Smooth muscle cell of the pulmonary artery (primary cell): ENCODE measurements at places on chromosomes 1 and 21. TPM values are rescaled to one million over a fixed set of nuclear protein-coding genes. Genes with fewer than 3 reads are reported as not detected.

Gene TESK2
- total RNA-seq, result 1.3 and 4.9 TPM in 2 replicates

Gene OR2T2
- not detected in 2 replicates for total RNA-seq

Gene GSTM2
- total RNA-seq, result 26.5 and 27.1 TPM in 2 replicates

Gene KLF17
- 0.13 TPM in 2 replicates for total RNA-seq

Gene KTI12
- 10.1 and 11.9 TPM in 2 replicates for total RNA-seq

Gene KIAA1614
- 6.9 and 8.8 TPM in 2 replicates for total RNA-seq

Gene CELF3
- not detected in 2 replicates for total RNA-seq

Gene MCOLN2
- 0.85 and 1.3 TPM in 2 replicates for total RNA-seq

Gene ETNK2
- total RNA-seq, result 0.78 and 1.5 TPM in 2 replicates

Gene PTGFR
- 3.3 and 28.9 TPM in 2 replicates for total RNA-seq

Gene SPATA45
- total RNA-seq, result not detected in 2 replicates

Gene TMEM61
- total RNA-seq, result not detected in 2 replicates

Gene TMEM201
- 4.2 and 7.3 TPM in 2 replicates for total RNA-seq

Gene DNAI4
- 6.9 and 8.1 TPM in 2 replicates for total RNA-seq

Gene ISG15
- 33.9 and 46.0 TPM in 2 replicates for total RNA-seq

Gene USP1
- total RNA-seq, result 12.6 and 16.0 TPM in 2 replicates

Gene CYP2J2
- 0.07 TPM in 1 of 2 replicates, not detected in the other for total RNA-seq

Gene KRTAP19-3
- not detected in 2 replicates for total RNA-seq

Gene KIF14
- 1.3 and 3.5 TPM in 2 replicates for total RNA-seq

Gene CNKSR1
- 0.07 and 0.69 TPM in 2 replicates for total RNA-seq

Gene ATP1A2
- total RNA-seq, result 1.5 TPM in 2 replicates

Gene CCDC181
- 0.53 and 0.85 TPM in 2 replicates for total RNA-seq

Gene SNAPIN
- total RNA-seq, result 41.0 and 47.6 TPM in 2 replicates

Gene VANGL1
- total RNA-seq, result 8.7 and 9.6 TPM in 2 replicates

Gene MRAP
- 0.13 TPM in 1 of 2 replicates, not detected in the other for total RNA-seq

Gene OLFML3
- 24.8 and 36.4 TPM in 2 replicates for total RNA-seq

Gene MYOG
- total RNA-seq, result not detected in 2 replicates

Gene PRR9
- 0.23 TPM in 1 of 2 replicates, not detected in the other for total RNA-seq

Gene ATP8B2
- total RNA-seq, result 195 and 234 TPM in 2 replicates

Gene MRPS14
- total RNA-seq, result 16.4 and 23.7 TPM in 2 replicates

Gene ELF3
- 0.20 and 2.2 TPM in 2 replicates for total RNA-seq

Gene PLA2G2C
- not detected in 2 replicates for total RNA-seq

Gene NPHS2
- not detected in 2 replicates for total RNA-seq

Gene ATP13A2
- total RNA-seq, result 38.5 and 66.8 TPM in 2 replicates

Gene ZNF593OS
- not detected in 2 replicates for total RNA-seq

Gene SHISAL2A
- total RNA-seq, result not detected in 2 replicates

Gene SPRR1A
- not detected in 2 replicates for total RNA-seq

Gene NEXN
- total RNA-seq, result 10.4 and 13.0 TPM in 2 replicates

Gene OR2L8
- total RNA-seq, result not detected in 2 replicates

Gene ICOSLG
- total RNA-seq, result 0.17 and 1.5 TPM in 2 replicates

Gene VAV3
- total RNA-seq, result 0.33 and 0.69 TPM in 2 replicates

Gene NSUN4
- total RNA-seq, result 16.7 and 26.4 TPM in 2 replicates

Gene LCK
- not detected in 2 replicates for total RNA-seq

Gene TFAP2E
- total RNA-seq, result 0.13 and 0.33 TPM in 2 replicates

Gene MAP3K21
- 0.07 and 0.10 TPM in 2 replicates for total RNA-seq

Gene NFASC
- total RNA-seq, result 42.0 and 47.6 TPM in 2 replicates

Gene ST6GALNAC3
- total RNA-seq, result 0.26 and 0.36 TPM in 2 replicates

Gene ANGPTL3
- total RNA-seq, result not detected in 2 replicates

Gene PLOD1
- 1,597 and 1,997 TPM in 2 replicates for total RNA-seq

Gene TNFRSF18
- not detected in 2 replicates for total RNA-seq

Gene FCRL5
- total RNA-seq, result not detected in 2 replicates

Gene RIMKLA
- total RNA-seq, result under 0.01 and 0.20 TPM in 2 replicates

Gene GFI1
- 0.07 and 0.17 TPM in 2 replicates for total RNA-seq

Gene BCAS2
- 33.8 and 37.0 TPM in 2 replicates for total RNA-seq

Gene LEPR
- total RNA-seq, result 41.7 and 43.2 TPM in 2 replicates

Gene CAMK2N1
- total RNA-seq, result 7.2 and 16.1 TPM in 2 replicates

Gene GPR161
- total RNA-seq, result 22.6 and 49.1 TPM in 2 replicates
